Stimulated activated CD8-positive, alpha-beta memory T cell treated with anti-CD3 and anti-CD28 coated beads, Interleukin-7, amount 100 ng/mL, for 48 hours (primary cell): ENCODE measurements at places on chromosomes 3 and 15.
A peak's percentile ranks its signal among the peaks of the same experiment; 100 is the strongest.

GRCh38 chr15:95894407-95894956, 436.0 kb upstream of the NR2F2 start:
- no peak for DNase-seq

DNA sequence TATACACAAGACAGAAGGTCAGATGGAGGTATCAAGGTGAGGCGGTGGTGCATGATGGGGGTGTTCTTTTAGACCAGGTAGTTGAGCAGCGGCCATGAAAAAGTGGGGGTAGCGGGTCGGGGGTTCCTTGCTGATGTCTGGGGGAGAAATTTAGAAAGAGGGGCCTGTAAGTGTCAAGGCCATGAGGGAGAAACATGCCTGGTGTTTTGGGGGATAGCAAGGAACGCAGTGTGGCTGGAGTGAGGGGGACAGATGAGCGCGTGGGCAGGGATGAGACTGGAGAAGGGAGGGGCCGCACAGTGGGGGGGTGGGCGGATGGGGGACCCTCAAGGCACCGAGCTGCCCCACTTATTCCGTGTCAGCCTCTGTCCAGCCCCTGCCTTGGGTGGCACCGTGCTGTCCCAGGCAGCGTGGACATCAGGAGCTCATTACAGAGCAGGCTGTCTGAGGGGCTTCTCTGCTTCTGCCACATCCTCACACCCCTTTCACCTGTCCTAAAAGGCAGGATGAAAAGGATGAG, 143.3 kb downstream of the SMAD6 start:
- no peak for DNase-seq

- DNase-seq, result no peak
These were observed 18.5 kb upstream of the PDHB start for GRCh38 chr3:58452176-58452575.

- no peak for DNase-seq
These were observed 57.3 kb upstream of the SNTN start for GRCh38 chr3:63595221-63595620.

- no peak for DNase-seq
These were observed 178.0 kb upstream of the UMPS start for GRCh38 chr3:124552224-124552623.

DNA sequence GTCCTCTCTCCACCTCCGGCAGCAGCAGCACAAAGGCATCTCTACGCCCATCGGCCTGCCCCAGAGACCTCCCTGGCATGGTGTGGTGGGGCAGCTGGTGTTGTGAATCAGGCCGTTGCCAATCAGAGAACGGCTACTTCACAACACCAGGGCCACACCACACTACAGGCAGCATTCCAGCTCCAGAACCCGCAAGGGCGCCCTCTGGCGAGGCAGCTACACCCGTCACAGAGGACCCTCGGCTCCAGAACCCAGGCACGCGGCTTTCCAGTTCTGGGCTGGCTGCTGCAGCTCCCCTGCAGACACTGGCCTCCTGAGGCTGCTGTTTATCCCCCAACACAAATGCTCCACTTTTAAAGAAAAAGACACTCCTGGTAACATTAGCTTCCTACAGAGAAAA, 127.5 kb upstream of the TOPAZ1 start:
- DNase-seq, result no peak

- DNase-seq, result no peak
These were observed 37.1 kb downstream of the RAB11A start for GRCh38 chr15:65906396-65906795.

- DNase-seq, result no peak
These were observed 543.4 kb downstream of the GBE1 start for GRCh38 chr3:81218023-81218422.

DNA sequence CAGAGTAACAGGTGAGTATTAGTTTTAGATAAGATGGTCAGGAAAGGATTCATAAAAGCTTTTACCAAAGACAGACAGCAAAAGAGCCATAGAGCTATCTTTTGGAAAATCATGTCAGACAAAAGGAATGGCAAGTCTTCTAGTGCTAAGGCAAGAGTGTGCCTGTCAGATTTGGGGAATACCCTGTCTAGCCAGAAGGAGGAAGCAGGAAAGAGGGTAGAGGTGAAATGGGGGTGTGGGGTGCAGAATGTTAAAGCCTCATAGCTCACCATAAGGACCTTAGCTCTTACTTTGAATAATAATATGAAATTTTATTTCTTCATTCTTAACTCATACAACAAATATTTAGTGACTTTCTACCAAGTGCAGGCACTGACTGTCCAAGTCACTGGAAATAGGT, 512.1 kb upstream of the ROBO2 start:
- DNase-seq, result no peak

- no peak for DNase-seq
These were observed 231.5 kb downstream of the SV2B start for GRCh38 chr15:91331581-91331980.

DNA sequence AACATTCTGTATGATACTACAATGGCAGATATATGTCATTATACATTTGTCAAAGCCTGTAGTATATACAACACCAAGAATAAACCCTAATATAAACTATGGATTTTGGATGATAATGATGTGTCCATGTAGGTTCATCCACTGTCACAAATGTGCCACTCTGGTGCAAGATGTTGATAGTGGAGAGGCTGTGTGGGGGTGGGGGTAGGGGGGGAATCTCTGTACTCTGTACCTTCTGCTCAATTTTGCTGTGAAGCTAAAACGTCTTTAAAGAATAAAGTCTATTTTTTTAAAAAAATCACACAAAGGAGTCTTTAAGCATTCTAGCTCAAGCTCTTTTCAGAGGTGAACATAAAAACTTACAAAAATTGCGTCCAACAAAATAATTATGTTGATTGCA, 88.2 kb upstream of the ABI3BP start:
- DNase-seq, result no peak

- no peak for DNase-seq
These were observed 522.2 kb downstream of the SOX2 start for GRCh38 chr3:182233957-182234356.

DNA sequence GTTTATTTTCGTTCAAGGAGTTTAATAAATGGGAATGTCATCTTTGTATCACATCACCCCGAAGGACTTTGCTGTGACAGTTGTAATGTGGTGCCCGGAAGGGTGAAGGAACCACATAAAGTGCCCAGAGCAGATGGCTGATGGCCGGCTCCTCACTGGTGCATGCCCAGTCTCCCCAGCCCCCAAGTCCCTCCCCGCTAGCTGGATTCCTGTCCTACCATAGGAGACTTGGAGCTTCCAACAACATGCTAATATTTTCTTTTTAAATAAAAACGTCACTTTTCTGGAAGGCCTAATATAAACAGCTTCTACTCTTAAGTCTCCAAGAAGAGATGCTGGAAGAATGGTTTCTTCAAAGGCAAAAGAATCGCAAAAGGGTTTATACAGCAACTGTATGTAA, 273.9 kb upstream of the LRTM1 start:
- DNase-seq, result no peak

DNA sequence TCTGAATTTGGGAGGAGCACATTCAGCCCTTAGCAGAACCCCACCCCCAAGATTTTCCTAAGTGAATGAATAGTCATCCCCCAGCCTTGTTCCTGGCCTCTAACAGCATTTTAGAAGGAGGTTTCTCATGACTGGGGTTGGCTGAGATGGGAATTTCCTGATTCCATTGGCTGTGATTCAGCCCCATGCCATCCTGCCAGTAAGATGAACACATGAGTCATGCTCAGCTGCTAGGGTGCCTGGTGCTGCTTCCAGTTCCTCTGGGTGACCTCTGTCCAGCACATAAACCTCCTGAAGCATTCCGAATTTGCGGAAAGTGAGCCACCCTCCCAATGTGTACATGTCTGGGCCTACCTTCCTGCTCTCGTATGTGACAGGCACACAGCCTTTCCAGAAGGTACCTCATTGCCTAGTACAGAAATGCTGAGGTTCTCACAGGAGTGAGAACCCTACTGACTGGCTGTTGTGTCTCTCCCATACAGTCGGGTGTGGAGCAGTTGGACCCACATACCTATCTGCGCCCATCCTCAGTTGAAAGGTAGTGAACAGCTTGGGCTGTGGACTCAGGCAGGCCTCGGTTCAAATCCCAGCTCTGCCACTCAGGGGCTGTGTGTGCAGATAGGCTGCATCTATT, 91.7 kb downstream of the APBA2 start:
- DNase-seq, result no peak

GRCh38 chr15:74799255-74799855, 13.3 kb upstream of the LMAN1L start:
- DNase-seq, result no peak

- DNase-seq, result peak; percentile 72
These were observed at the start of gene YEATS2 for GRCh38 chr3:183697610-183698317. Gene YEATS2 (plus strand): TSS chr3:183697797. CDS start chr3:183715163, 17,366 bp downstream.

GRCh38 chr15:65094294-65094995, 17.9 kb downstream of the KBTBD13 start:
- DNase-seq, result no peak

GRCh38 chr15:41932511-41933289, 38.8 kb upstream of the SPTBN5 start:
- DNase-seq, result no peak

GRCh38 chr15:31265871-31266711, 60.5 kb upstream of the KLF13 start:
- DNase-seq, result peak; percentile 23

- no peak for DNase-seq
These were observed 1.1 kb downstream of the GHRL start for GRCh38 chr3:10291641-10292040.

- DNase-seq, result no peak
These were observed 127.4 kb downstream of the TCF12 start for GRCh38 chr15:57045741-57046382.

- DNase-seq, result no peak
These were observed 39.4 kb downstream of the ACP3 start for GRCh38 chr3:132356568-132356967.

DNA sequence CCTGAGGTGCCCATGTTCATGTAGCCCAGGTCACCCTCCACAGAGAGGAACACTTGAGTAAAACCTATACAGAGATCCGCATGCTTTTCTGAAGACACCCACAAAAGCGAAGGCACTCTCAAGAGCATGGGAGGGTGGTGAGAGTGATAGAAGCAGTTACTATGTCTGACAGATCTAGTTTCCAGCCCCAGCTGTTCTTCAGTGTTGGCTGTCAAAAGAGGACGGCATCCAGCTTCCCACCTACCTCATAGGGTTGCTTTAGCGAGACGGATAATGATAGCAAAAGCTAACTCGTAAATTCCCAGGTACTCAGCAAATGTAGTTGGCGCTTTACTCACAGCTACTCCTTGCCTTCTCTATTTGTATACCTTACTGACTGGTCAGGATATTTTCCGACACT, 3.0 kb upstream of the MEX3B start:
- no peak for DNase-seq

DNA sequence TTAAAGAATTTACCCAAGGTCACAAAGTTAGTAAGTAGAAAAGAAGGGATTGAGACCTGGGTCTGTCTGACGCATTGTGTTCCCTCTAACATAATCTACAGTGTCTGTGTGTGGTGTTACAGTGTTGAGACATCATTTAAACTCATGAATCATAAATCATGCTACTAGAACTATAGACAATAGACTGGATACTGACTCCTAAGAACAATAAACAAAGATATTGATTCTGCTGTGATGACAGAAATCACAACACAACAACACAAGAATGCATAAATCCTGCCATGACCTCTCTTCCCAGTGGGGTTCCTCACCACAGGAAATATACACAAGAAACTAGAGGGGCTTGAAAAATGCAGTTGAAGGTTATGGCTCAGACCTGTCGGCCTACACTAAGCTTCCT, 44.3 kb downstream of the TRIM69 start:
- DNase-seq, result no peak

DNA sequence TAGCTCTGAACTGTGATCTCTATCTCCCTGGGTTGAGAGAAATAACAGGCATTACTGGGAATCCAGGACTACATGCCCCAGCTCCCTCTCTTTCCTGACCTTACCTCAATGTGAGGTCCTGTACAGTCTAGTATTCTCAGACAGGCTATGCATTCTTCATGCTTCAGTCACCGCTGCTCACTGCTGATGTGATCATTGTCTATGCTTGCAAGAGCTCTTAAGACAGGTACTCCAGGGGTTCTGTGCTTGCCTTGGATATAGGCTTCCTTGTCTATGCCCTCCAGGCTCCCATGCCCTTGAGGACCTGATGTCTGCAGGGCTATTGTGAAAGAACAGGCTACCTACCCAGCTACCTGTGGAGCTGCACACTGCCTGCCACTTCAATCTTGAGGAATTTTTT, 183.6 kb downstream of the MBNL1 start:
- DNase-seq, result no peak
